Occipital lobe (tissue), 3 donors: ENCODE measurements at places on chromosomes 3 and 15. TPM values are rescaled to one million over a fixed set of nuclear protein-coding genes. Genes with fewer than 3 reads are reported as not detected.

Gene TMIE
- total RNA-seq: 2.5 TPM

Gene CFAP161
- 2.7 TPM for total RNA-seq

Gene ZNF609
- total RNA-seq: 29.8 TPM

Gene ARL14
- total RNA-seq: not detected

Gene HYKK
- 1.2 TPM for total RNA-seq

Gene DNAJA4
- total RNA-seq: 30.4 TPM

Gene ALPK3
- 1.6 TPM for total RNA-seq

DNA sequence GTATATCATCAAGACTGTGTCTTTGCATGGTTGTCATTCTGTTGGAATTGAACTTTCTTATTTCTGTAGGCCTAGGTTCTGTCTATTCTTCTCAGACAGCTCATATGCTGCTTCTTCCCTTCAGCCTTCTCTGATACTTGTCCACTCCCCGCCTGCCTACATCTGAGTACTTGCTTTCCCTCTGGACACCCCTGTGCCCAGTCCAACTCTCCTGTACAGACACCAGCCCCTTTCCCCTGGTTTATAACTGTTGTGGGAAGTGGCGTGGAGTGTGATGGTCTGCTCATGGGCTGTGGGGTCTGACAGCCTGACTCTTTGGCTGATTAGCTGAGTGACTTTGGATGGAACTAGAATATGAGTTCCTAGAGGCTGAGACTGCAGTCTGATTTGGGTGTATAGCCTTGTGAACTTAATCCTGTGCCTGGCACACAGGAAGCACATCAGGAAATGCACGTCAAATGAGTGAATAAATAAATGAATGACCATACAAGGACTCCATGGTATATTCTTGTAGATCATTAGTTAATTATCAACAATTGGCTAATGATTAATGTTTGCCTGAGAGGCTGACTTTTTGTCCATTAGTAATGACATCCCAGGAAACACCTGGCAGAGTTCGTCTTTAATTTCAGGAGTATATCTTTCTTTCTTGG is 11.8 kb downstream of the CACNA1D start:
- no peak for DNase-seq

GRCh38 chr3:85678713-85679112 is 719.9 kb downstream of the CADM2 start:
- DNase-seq: no peak

DNA sequence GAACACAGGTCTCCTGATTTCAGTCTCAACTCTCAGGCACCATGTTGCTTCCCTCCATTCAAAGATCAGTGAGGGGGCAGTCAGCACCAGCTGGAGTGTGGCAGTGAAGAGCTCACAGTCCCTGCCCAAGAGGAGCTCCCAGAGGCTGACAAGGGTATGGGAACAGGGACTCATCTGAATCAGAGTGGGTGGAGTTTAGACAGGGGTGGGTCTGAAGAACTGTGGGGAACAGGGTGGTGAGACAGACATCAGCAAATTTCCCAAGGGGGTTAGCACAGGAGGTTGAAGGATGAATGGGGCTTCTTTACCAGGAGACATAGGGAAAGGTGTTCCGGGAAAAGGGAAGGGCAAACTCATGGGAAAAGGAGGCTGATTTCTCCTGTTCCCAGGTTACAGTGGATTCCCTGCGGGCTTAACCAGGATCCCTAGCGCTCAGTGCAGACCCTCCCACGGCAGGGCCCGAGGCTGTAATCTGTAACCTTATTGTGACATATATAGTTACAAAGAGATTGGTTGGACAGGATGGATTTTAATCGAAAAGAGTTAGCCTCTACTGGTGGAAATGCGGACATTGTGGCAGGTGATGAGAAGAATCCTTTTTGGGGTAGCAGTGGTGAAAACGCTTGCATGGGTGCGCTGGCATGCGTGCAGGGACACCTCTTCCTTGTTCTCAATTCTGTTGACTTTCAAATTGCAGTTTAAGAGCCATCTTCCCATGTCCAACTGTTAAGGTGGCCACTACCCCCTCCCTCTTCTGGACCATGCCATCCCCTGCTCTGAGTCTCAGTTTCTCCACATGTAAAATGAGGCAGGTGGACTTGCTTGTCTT is 160.3 kb downstream of the SMAD6 start:
- DNase-seq: no peak

DNA sequence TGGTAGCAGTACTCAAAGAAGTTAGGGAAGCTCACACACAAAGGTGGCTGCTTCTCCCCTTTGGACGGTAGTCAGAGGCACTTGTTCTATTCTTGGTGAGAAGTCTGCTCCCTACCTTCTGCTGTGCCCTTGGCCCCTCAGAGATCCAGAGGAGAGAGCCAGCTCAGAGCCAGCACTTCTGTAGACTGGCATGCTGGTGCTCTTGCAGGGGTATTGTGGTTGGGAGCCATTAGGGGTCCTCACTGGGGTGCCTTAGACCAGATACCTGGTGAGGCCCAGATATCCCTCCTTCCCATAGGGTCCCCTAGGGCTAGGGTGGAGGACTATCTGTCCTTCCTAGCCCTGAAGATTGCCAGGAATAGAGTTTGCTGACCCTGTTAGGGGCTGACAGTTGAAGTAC is 140.6 kb downstream of the EEFSEC start:
- DNase-seq: no peak

DNA sequence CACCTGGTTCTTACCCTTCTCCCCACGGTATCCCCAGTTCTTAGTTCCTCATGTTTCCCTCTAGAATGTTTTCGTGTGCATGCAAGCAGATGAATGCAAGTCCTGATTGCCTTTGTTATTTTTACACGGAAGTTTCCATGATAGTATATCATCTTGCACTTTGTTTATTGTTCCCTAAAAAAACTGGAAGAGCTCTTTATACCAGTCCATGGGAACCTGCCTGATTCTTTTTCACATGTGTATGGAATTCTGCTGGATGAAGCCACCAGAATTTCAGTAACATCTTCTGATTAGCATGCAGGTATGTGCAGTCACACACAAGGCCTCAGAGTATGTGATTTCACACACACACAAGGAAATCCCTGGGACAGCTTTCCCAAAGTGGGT is 16.0 kb upstream of the LRRK1 start:
- no peak for DNase-seq

- DNase-seq: no peak
Measured at GRCh38 chr3:100386437-100387074, 14.3 kb downstream of the TOMM70 start.

- DNase-seq: no peak
Measured at GRCh38 chr3:33914731-33915379, 116.4 kb downstream of the PDCD6IP start.

- no peak for DNase-seq
Measured at GRCh38 chr3:32120471-32120870, 14.1 kb downstream of the GPD1L start.

- no peak for DNase-seq
Measured at GRCh38 chr3:133468251-133468721, 68.4 kb downstream of the BFSP2 start.

- no peak for DNase-seq
Measured at GRCh38 chr3:179933914-179934313, 102.8 kb downstream of the PEX5L start.

DNA sequence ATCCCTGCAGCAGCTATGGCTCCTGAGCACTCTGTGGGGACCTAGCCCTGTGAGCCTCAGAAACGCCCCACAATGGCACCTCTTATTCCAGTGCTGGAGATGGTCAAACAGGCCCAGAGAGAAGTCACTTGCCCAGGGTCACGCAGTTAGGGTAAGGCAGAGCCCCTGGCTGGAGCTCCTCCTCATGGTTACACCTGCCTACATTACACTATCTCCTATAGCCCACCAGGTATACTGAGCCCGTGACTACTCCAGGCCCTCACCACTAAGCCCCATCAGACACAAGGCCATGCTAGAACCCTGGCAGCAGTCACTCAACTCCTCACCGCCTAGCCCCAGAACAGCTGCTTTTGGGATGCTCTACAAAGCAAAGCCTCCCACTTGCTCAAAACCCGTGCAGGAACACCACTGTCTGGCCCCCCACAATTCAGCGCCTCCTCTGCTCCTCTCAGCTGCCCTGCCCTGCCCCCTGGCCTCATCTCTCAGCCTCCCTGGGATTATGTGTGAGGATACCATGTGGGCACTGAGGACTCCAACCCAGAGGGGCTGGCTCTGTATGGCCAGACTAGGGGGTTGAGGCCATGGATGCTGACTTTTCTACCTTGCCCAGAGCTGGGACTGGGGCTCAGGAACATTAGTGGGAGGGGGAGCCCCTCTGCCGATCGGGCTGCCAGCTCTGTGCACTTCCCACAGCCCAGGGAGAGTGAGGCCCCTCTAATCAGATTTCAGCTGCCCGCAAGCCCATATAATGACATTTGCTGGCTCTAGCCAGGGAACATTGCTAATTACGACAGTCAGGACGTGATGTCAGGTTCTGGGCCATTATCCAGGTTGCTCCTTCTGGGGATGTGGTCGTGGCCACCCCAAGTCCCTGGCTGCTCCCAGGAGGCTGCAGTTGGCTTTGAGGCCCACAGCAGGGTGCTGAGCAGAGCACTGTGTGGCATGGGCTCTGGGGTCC is 4.0 kb downstream of the NT5DC2 start:
- no peak for DNase-seq

- DNase-seq: no peak
Measured at GRCh38 chr3:194300936-194301335, 50.2 kb downstream of the CPN2 start.

DNA sequence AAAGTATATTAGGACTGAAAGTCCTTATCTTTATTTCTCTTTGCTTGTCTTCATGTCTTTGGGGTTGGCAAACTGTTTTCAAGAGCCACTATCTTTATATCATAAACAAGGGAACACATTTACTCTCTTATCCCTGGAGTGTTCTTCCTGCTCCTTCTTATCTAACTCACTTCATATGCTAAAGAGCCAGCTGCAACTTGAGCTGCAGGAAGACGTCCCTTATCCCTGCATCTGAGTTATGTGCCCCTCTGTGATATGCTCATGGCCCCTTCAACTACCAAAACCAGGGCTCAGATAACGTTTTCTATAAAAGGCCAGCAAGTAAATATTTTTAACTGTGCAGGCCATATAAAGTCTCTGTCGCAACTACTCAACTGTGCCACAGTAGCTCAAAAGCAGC is 137.0 kb upstream of the CRBN start:
- DNase-seq: no peak

GRCh38 chr15:60894347-60894746 is 334.8 kb downstream of the RORA start:
- no peak for DNase-seq

- DNase-seq: no peak
Measured at GRCh38 chr3:188680189-188680588, 491.6 kb upstream of the TPRG1 start.

DNA sequence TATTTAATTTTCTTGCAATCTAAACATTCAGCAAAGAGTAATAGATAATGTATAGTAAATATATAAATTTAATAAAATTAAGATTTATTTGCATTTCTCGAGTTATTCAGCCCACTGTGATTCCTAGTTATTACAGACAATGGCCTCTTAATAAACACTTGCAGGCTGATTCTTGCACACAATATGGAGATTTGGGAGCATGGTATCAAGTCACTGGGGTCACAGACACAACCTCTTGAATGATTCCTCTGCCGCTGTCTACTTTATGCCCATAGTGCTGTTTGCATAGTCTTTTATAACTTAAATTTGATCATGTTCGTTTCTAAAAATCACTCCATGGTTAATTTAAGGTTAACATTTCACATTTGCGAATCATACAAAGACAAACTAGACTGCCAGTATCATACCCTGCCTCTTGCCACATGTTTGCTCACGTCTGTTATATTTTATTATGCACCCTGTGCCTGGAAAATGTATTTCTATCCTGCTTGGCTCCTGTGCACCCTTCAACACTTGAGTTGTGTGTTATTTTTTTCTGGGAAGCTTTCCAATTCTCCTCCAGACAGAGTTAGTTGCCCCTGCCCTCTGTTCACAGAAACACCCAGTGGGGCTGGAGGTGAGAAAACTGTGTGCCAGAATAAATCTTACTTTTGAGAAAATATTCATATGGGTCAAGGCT is 206.3 kb upstream of the ROBO1 start:
- DNase-seq: no peak
